ENCODE measurements at places on chromosomes 7 and 10.
A peak's percentile ranks its signal among the peaks of the same experiment; 100 is the strongest.

- no peak for DNase-seq
These were observed 71.7 kb downstream of the DNAJB6 start for GRCh38 chr7:157408258-157409101.

GRCh38 chr7:107494315-107494751 lies 24.5 kb downstream of the GPR22 start:
- peak; percentile 44 for DNase-seq

DNA sequence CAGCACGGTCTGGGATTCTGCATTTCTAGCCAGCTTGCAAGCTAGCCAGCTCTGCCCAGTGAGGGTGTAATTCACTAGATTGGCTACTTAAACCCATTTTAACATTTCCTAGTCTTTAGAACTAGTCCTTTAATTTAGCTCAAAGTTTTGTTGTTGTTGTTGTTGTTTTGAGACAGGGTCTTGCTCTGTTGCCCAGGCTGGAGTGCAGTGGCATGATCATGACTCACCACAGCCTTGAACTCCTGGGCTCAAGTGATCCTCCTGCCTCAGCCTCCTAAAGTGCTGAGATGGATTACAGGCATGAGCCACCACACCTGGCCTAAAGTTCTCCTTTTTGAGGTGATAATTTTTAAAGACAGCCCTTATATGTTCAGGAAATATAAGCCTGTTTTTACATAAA lies 94.1 kb downstream of the BMPR1A start:
- no peak for DNase-seq

GRCh38 chr7:51069411-51070083 lies 247.1 kb downstream of the COBL start:
- DNase-seq = no peak

- no peak for DNase-seq
These were observed 22.9 kb downstream of the ASB13 start for GRCh38 chr10:5643346-5644067.

Measured in NCI-H146 (cell line).